Activated B cell treated with CpG ODN at 0.5 μM for 24 hours (primary cell): ENCODE measurements at places on chromosomes 7 and 10. TPM values are rescaled to one million over a fixed set of nuclear protein-coding genes. Genes with fewer than 3 reads are reported as not detected.

- H3K4me1 ChIP-seq = peaks cover 61% of the 10 kb centered on the region
- H3K4me3 ChIP-seq = no peak overlapping the region
These were observed 12.3 kb downstream of the OSBPL3 start for GRCh38 chr7:24967696-24968095.

- DNase-seq = peak; percentile 47
- peak overlapping the region; percentile 64 for H3K4me3 ChIP-seq
- no peaks in the 10 kb centered on the region for H3K36me3 ChIP-seq
- peaks cover 39% of the 10 kb centered on the region for H3K27me3 ChIP-seq
- H3K27ac ChIP-seq = no peak overlapping the region
These were observed 97.9 kb downstream of the WDR11 start for GRCh38 chr10:120948889-120949608.

DNA sequence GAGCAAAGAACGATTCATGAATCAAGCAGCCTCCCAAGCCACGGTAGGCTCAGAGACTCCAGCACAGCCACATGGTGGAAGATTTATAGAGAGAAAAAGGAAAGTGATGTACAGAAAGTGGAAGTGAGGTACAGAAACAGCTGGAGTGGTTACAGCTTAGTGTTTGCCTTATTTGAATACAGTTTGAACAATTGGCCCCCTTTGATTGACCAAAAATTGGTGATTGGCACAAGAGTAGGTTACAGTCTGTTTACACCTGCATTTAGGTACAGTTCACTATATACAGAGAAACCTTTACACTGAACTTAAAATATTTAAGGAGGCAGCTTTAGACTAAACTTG is 136.4 kb upstream of the ASAH2 start:
- H3K4me1 ChIP-seq = peaks cover 56% of the 10 kb centered on the region
- no peaks in the 10 kb centered on the region for H3K27me3 ChIP-seq
- peaks cover 6% of the 10 kb centered on the region for H3K36me3 ChIP-seq
- no peak overlapping the region for H3K4me3 ChIP-seq
- H3K27ac ChIP-seq = peak overlapping the region; percentile 69
- DNase-seq = no peak

- no peaks in the 10 kb centered on the region for H3K36me3 ChIP-seq
- no peak overlapping the region for H3K27ac ChIP-seq
- no peak for DNase-seq
- H3K4me3 ChIP-seq = no peak overlapping the region
- H3K4me1 ChIP-seq = peaks cover 18% of the 10 kb centered on the region
- H3K27me3 ChIP-seq = no peaks in the 10 kb centered on the region
These were observed 26.5 kb upstream of the RBM20 start for GRCh38 chr10:110617425-110618229.

The FOXI2 gene
- total RNA-seq = not detected in 2 replicates

DNA sequence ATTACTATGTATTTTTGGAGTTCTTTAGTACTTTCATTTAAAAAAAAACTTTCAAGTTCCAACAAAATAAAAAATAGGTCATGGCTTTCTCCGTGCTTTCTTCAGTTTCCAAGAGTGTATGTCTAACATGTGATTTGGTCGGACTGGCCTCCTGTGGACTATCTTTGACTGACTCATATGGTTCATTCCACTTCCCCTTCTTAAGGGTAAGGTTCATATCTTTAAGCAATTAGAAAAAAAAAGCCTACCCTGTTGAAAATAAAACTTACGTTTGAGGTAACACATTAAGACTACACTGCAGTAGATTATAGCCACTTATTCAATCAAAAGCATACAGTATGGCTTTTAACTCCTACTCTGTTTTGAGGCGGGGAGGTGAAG is 112.8 kb upstream of the AHR start:
- peak overlapping the region; percentile 67 for H3K27ac ChIP-seq
- no peak for DNase-seq
- H3K4me3 ChIP-seq = no peak overlapping the region
- peaks cover 16% of the 10 kb centered on the region for H3K4me1 ChIP-seq
- H3K27me3 ChIP-seq = no peaks in the 10 kb centered on the region
- H3K36me3 ChIP-seq = no peaks in the 10 kb centered on the region

DNA sequence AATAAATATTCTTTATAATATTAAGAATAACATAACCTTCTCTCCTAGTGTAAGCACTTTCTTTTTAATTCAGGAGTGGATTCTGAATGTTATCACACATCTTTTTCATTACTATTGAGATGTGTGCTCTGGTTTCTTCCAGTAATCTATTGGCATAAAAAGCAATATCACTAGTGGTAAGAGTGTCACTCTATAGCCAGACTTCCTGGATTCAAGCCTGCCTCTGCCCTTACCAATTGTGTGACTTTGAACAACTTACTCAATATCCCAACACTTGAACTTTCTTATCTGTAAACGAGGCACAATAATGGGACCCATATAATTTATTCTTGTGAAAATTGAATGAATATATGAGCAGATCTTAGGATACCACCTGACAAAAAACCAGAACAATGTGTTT is 71.0 kb downstream of the SEM1 start:
- H3K4me3 ChIP-seq = no peak overlapping the region
- H3K27me3 ChIP-seq = no peaks in the 10 kb centered on the region
- H3K27ac ChIP-seq = no peak overlapping the region
- no peaks in the 10 kb centered on the region for H3K4me1 ChIP-seq
- H3K36me3 ChIP-seq = peaks cover 2% of the 10 kb centered on the region
- DNase-seq = no peak

GRCh38 chr7:2529161-2530070 is 9.8 kb downstream of the LFNG start:
- peak overlapping the region; percentile 97 for H3K27ac ChIP-seq
- H3K4me1 ChIP-seq = peaks cover 66% of the 10 kb centered on the region
- peaks cover 28% of the 10 kb centered on the region for H3K36me3 ChIP-seq

The LIPN gene
- 0.24 and 0.27 TPM in 2 replicates for total RNA-seq

- peaks cover 9% of the 10 kb centered on the region for H3K36me3 ChIP-seq
- H3K27me3 ChIP-seq = no peaks in the 10 kb centered on the region
- peaks cover 84% of the 10 kb centered on the region for H3K4me1 ChIP-seq
- peak overlapping the region; percentile 85 for H3K4me3 ChIP-seq
These were observed 69.0 kb downstream of the ADD3 start for GRCh38 chr10:110076559-110077318.

GRCh38 chr10:62745581-62745980 is 58.9 kb upstream of the ADO start:
- peaks cover 32% of the 10 kb centered on the region for H3K4me1 ChIP-seq
- H3K4me3 ChIP-seq = no peak overlapping the region
- no peaks in the 10 kb centered on the region for H3K27me3 ChIP-seq
- H3K27ac ChIP-seq = no peak overlapping the region

The FXYD4 gene
- not detected in 2 replicates for total RNA-seq

The UCN3 gene
- not detected in 2 replicates for total RNA-seq

DNA sequence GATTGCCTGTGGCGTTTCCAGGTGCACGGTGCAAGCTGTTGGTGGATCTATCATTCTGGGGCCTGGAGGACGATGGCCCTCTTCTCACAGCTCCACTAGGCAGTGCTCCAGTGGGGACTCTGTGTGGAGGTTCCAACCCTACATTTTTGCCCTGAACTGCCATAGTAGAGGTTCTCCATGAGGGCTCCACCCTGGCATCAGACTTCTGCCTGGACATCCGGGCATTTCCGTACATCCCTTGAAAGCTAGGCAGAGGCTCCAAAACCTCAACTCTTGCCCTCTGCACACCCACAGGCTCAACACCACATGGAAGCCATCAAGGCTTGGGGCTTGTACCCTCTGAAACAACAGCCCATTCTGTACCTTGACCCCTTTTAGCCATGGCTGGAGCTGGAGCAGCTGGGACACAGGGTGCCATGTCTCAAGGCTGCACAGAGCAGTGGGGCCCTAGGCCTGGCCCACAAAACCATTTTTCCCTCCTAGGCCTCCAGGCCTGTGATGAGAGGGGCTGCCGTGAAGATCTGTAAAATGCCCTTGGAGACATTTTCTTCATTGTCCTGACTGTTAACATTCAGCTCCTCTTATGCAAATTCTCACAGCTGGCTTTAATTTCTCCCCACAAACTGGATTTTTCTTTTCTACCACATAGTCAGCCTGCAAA is 10.0 kb upstream of the FGL2 start:
- H3K4me3 ChIP-seq = no peak overlapping the region
- DNase-seq = no peak
- no peak overlapping the region for H3K27ac ChIP-seq
- H3K27me3 ChIP-seq = no peaks in the 10 kb centered on the region
- peaks cover 4% of the 10 kb centered on the region for H3K4me1 ChIP-seq

DNA sequence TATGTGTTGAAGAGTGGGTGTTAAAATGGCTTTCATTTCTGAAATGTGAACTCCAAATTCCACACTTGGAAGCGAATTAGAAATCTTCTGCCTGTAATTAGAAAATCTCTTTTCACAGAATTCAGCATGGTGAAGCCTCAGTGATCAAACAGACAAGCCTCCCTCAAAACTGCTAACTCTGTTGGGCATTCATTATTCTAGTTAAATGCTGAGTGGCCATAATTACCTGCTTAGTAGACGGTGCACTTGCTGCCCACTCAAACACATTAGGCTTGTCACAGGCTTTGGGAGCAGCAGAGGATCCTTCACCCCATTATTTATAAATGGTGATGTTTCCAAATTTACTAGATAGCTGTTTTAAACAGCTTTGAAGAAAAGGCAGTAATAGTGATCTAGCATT is 177.2 kb upstream of the PCLO start:
- H3K4me3 ChIP-seq = no peak overlapping the region
- H3K4me1 ChIP-seq = no peaks in the 10 kb centered on the region
- no peaks in the 10 kb centered on the region for H3K36me3 ChIP-seq

DNA sequence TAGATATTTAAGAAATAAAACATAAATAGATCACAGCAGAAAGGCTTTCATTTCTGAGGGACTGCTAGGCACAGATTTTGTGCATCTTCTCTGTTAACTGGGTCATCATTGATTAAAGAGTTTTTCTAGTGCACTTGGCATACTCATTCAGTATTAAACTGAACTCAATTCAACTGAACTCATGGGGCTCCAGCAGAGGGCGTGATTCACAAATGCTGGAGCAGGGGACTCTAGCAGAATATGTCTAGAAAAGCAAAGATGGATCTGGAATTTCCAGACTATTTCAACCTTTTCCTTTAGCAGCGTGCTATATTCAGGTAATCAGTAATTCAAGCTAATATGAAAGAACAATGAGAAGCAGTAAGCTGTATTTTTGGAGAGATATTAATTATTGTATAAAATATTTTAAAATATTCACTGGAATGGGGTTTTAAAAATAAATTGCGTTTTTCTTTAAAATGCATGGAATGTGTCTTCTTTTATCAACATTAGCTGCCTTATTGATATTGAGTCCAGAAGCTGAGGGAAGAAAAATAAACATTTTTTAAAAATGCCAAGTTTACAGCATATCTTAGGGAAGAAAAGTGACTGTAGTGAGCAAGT is 296.8 kb upstream of the CACNA2D1 start:
- H3K27ac ChIP-seq = no peak overlapping the region
- no peak for DNase-seq
- H3K4me3 ChIP-seq = no peak overlapping the region
- no peaks in the 10 kb centered on the region for H3K27me3 ChIP-seq
- H3K36me3 ChIP-seq = no peaks in the 10 kb centered on the region

- H3K27me3 ChIP-seq = no peaks in the 10 kb centered on the region
- no peaks in the 10 kb centered on the region for H3K36me3 ChIP-seq
- no peak overlapping the region for H3K27ac ChIP-seq
- peaks cover 24% of the 10 kb centered on the region for H3K4me1 ChIP-seq
These were observed 31.2 kb upstream of the AOAH start for GRCh38 chr7:36755484-36755883.

The TMEM229A gene
- total RNA-seq = not detected in 2 replicates

- no peak for DNase-seq
- H3K4me3 ChIP-seq = no peak overlapping the region
- H3K27me3 ChIP-seq = no peaks in the 10 kb centered on the region
- no peak overlapping the region for H3K27ac ChIP-seq
- H3K36me3 ChIP-seq = no peaks in the 10 kb centered on the region
These were observed 122.5 kb downstream of the CTNNA3 start for GRCh38 chr10:67573484-67573883.

GRCh38 chr10:33334805-33335550 is 511 bp upstream of the NRP1 start:
- no peak for DNase-seq
- H3K36me3 ChIP-seq = no peaks in the 10 kb centered on the region
- peaks cover 57% of the 10 kb centered on the region for H3K27me3 ChIP-seq
- no peak overlapping the region for H3K4me3 ChIP-seq

DNA sequence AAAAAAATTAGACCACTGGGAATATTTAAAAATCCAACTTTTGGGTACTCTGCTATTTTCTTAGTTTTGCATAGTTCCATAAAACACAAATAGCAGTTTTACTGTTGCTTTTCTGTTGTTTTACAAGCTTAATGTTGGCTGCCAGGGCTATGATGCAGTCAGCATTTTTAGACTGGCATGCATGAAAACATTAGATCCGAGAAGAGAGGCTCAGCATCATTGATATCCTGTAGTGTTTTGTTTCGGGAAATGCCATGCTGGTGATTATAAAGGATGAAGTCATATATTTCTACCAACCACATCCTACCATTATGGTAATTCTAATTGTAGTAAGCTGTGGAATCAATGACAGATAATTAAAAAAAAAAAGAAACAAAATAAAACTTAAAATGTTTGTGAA is 104.6 kb downstream of the MBL2 start:
- H3K36me3 ChIP-seq = no peaks in the 10 kb centered on the region
- H3K4me3 ChIP-seq = no peak overlapping the region
- H3K4me1 ChIP-seq = no peaks in the 10 kb centered on the region
- H3K27ac ChIP-seq = no peak overlapping the region
- DNase-seq = no peak

The ACHE gene
- 0.16 and 0.34 TPM in 2 replicates for total RNA-seq

The GARS1 gene
- 197 and 214 TPM in 2 replicates for total RNA-seq

The SKIDA1 gene
- total RNA-seq = 0.60 TPM in 1 of 2 replicates, not detected in the other

The TBXAS1 gene
- total RNA-seq = 2.0 and 3.8 TPM in 2 replicates

The FANK1 gene
- 0.20 and 0.42 TPM in 2 replicates for total RNA-seq

DNA sequence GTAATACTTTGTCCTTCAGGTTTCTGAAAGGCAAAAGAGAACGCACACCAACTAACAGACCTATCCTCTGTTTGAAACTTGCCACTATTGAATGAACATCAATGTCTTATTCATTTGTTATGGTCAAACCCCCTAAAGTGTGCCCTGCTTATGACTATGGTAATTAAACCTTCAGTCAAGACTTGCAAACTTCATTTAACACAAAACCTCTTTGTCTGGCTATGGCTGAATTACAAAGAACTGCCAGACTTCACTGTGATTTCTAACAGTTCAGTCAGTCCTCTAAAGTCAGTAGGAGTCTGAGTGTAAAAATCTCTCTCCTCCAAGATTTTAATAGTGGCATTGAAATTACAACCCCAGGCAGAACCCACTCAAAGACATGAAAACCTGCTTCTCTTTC is 702.5 kb upstream of the LRRN3 start:
- H3K27ac ChIP-seq = no peak overlapping the region

The RAB19 gene
- 0.37 and 0.55 TPM in 2 replicates for total RNA-seq

DNA sequence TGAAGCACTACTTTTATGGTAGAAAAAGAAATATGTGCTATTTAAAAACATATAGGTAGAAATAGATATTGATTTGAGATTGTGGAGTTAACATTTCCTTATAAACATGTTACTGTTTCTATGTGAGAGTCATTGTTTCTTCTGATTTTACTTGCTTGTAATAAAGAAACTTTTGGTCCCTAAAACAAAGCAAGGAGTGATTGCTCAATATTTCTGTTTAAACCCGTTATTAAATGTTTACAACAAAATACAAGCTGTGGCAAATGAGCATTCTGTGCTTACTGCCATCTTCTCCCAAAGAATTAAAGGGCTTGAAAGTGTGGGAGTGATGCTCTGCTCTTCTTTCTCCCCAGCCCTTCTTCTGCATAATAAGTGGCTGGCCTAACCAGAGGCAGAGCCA is 22.7 kb upstream of the CBLL1 start:
- no peaks in the 10 kb centered on the region for H3K27me3 ChIP-seq
- no peaks in the 10 kb centered on the region for H3K4me1 ChIP-seq
- DNase-seq = no peak
- no peak overlapping the region for H3K27ac ChIP-seq
- H3K36me3 ChIP-seq = no peaks in the 10 kb centered on the region
